T-helper 17 cell (primary cell): ENCODE measurements at places on chromosomes 13 and 19. TPM values are rescaled to one million over a fixed set of nuclear protein-coding genes. Genes with fewer than 3 reads are reported as not detected.

The ZNF296 gene
- total RNA-seq = 3.4 TPM

The TPTE2 gene
- total RNA-seq = not detected

The POLR2E gene
- 63.8 TPM for total RNA-seq

The CCL25 gene
- not detected for total RNA-seq

The SARS2 gene
- 19.5 TPM for total RNA-seq

The PRODH2 gene
- total RNA-seq = not detected

The CEACAM1 gene
- 5.6 TPM for total RNA-seq
